ENCODE measurements at places on chromosomes 11 and 22.

DNA sequence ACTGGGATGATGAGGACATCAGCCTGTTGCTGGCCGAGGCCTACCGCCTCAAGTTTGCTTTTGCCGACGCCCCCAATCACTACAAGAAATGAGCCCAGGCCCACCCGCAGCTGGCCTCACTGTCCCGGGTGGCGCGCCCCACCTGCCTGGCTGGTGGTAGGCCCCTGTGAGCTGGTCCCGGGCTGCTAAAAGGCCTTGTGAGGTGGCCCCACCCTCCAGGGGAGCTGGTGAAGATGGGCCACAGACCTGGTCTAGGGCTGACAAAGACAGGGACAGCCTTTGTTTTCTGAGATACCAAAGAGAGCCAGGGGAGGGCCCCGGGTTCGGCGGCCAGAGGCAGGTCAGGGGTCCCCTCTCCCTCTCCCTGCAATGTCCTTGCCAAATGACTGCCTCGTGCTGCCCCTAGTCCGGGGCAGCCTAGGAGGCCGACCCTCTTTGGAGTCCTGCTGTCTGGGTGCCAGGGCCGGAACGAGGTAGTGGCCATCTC is 411.1 kb downstream of the TBC1D22A start:
- DNase-seq = no peak

DNA sequence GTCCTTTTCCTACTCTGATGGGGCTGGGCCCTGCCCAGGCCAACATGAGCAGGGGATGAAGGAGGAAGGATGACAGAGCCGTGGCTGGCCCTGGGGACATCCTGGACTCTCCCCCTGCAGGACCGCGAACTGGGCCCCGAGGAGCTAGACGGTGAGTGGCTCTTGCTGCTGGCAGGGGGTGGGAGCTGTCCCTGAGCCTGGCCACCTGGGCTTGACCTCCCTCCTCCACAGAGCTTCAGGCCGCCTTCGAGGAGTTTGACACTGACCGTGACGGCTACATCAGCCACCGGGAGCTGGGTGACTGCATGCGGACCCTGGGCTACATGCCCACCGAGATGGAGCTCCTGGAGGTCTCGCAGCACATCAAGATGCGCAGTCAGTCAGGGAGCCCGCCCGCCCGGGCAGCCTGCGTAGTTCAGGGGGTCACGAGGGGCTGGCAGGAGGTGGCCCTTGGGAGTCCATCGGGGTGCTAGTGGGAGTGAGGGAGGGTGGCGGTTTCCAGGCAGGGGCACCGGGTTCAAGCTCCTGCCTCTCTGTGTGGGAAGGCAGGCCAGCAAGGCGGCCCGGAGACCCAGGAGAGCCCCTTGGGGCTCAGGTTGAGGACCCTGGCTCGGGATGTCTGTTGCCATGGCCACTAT is 1.0 kb downstream of the CABP4 start:
- no peak for DNase-seq

GRCh38 chr11:117796872-117797529 is at the start of gene DSCAML1:
TSS of gene DSCAML1 (minus strand) at chr11:117797216. CDS start at chr11:117797079, 137 bp downstream.
- peak; percentile 70 for DNase-seq

- no peak for DNase-seq
Measured at GRCh38 chr22:27997538-27997937, 78.5 kb upstream of the PITPNB start.

- DNase-seq = no peak
Measured at GRCh38 chr11:44931466-44931865, 19.2 kb downstream of the TP53I11 start.

GRCh38 chr11:121654259-121654842 is 201.6 kb upstream of the SORL1-AS1 start:
- no peak for DNase-seq

GRCh38 chr11:22730319-22730718 is 63.9 kb downstream of the GAS2 start:
- no peak for DNase-seq

GRCh38 chr11:69669486-69669885 is 5.7 kb downstream of the LTO1 start:
- no peak for DNase-seq

- DNase-seq = no peak
Measured at GRCh38 chr11:72681226-72682153, 7.3 kb upstream of the PDE2A start.

GRCh38 chr11:115930291-115930690 is 426.1 kb upstream of the CADM1 start:
- no peak for DNase-seq

DNA sequence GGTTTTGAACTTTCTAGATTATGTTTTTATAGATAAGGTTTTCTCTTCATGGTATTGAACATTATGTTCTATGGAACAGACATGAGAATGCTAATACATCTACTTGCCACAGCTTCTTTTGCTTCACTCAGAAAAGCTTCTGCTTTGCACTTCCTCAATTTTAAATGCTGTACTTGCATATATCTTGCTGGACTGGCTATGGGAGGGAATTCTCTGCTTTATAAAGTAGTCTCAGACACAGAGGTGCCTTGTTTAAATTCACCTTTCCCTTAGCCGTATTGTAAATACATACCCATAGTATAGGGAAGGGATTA is 173.9 kb downstream of the DDX10 start:
- DNase-seq = no peak

- DNase-seq = no peak
Measured at GRCh38 chr11:3983101-3983500, 111.5 kb upstream of the RRM1 start.

- peak; percentile 21 for DNase-seq
Measured at GRCh38 chr11:85541683-85542082, 85.5 kb downstream of the DLG2 start.

- DNase-seq = no peak
Measured at GRCh38 chr22:25748140-25748539, 6.2 kb downstream of the MYO18B start.

- no peak for DNase-seq
Measured at GRCh38 chr22:25930083-25930482, 188.1 kb downstream of the MYO18B start.

DNA sequence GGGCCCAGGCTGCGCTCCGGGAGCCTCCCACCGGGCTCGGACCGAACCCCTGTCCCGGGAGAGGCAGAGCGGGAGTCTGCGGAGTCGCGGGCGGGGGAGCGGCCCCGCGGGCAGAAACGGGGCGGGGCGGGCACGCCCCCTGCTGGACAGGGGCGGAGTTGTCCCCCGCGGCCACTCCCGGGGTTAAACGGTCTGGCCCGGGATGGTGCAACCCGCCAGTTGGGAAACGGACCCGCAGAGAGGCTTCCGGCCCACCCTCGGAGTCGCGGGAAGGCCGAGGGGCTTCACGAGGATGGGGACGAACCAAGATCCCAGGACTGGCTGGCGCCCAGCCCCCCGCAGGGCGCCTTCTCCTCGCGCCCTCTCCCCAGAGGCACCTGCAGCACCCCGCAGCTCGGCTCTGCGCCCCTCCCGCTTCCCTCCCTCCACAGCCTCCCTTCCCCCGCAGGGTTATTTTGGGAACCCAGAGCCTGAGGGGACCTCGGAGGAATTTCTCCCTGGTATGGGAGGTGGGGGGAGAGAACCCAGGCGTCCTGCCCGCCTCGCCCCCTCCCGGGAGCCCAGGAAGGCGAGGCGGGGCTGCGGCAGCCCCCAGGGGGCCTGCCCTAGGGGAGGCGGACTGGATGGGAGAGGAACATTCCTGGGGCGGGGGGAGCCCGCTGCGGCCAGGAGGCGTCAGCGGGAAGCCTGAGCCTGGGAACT is 902 bp downstream of the RASGRP2 start:
- DNase-seq = peak; percentile 70

DNA sequence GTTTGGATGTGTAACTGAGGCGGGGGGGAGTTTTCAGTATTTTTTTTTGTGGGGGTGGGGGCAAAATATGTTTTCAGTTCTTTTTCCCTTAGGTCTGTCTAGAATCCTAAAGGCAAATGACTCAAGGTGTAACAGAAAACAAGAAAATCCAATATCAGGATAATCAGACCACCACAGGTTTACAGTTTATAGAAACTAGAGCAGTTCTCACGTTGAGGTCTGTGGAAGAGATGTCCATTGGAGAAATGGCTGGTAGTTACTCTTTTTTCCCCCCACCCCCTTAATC is 2.3 kb downstream of the MALAT1 start:
- no peak for DNase-seq

- DNase-seq = no peak
Measured at GRCh38 chr11:64321533-64321932, 3.6 kb downstream of the PRDX5 start.

DNA sequence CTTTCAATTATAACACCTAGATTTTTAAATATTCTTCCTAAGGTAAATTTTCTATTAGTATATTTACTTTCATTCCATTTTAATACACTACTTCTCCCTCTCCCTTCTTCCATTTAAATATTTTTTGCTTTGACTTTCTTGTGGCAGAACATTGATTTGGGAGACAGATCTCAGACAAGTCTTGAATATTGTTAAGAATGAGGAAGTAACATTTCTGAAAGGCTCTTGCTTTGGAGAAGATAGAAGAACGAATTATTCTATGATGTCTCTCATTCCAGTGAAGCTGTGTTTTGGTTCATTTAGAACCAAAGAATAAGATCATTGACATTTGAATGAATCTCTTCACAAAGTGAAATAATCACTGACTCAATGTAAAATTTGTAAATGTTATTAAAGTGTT is 2.4 kb downstream of the IPO7 start:
- DNase-seq = no peak

GRCh38 chr11:64556044-64556720 is 34.8 kb upstream of the SLC22A12 start:
- DNase-seq = no peak

- DNase-seq = no peak
Measured at GRCh38 chr11:117644403-117645155, 152.4 kb downstream of the DSCAML1 start.

- no peak for DNase-seq
Measured at GRCh38 chr11:17744151-17744940, 9.8 kb downstream of the KCNC1 start.

- DNase-seq = no peak
Measured at GRCh38 chr11:2304506-2305139, 2.8 kb downstream of the TSPAN32 start.

GRCh38 chr22:35479985-35480550 is 60.6 kb upstream of the RASD2 start:
- no peak for DNase-seq

- DNase-seq = no peak
Measured at GRCh38 chr22:46008291-46008690, 31.3 kb upstream of the WNT7B start.

- DNase-seq = peak; percentile 94
Measured at GRCh38 chr11:11036848-11037732, 179.2 kb upstream of the ZBED5 start.

DNA sequence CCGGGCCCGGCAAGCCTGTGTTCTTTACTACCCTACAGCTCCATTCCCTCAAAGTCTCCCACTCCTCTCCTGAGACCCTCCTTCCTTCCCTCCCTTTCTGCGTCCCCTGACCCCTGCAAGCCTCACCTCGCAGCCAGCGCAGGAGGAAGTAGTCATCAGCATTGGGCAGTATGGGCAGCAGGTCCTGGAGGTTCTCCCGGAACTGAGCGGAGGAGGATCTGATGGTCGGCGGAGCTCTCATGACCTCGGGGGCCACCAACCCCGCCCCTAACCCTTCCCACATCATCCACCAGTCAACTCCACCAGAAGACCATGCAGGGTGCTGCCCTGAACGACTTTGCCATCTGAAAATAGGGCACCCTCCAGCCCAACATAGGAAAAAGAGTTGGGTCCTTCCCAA is 1.9 kb downstream of the SEC14L4 start:
- no peak for DNase-seq

GRCh38 chr11:47004595-47005033 is 68.1 kb downstream of the CSTPP1 start:
- no peak for DNase-seq

DNA sequence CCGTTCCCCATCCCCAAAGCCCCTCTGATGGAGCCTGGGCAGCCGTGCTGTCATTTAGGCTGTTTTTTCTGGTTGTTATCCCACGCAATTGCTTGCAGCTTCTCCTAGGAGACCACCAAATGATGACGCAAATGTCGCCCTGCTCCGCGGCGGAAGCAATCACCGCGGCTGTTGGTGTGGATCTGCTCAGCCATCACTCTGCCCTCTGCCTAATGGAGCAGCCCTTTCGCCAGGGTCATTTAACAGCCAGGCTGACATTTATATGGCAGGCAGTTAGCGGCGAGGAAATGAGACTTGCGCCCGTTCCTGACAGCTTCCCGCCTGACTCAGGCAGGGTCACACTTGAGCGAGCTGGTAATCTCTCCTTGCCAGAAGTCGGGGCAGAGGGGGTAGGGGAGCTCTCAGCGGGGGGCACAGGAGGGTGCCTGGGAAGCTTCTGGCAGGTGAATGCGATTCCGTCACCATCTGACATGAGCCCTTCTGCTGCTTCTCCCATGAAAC is 97.9 kb upstream of the RTL6 start:
- DNase-seq = no peak

- no peak for DNase-seq
Measured at GRCh38 chr11:121769191-121769590, 316.4 kb upstream of the SORL1-AS1 start.

DNA sequence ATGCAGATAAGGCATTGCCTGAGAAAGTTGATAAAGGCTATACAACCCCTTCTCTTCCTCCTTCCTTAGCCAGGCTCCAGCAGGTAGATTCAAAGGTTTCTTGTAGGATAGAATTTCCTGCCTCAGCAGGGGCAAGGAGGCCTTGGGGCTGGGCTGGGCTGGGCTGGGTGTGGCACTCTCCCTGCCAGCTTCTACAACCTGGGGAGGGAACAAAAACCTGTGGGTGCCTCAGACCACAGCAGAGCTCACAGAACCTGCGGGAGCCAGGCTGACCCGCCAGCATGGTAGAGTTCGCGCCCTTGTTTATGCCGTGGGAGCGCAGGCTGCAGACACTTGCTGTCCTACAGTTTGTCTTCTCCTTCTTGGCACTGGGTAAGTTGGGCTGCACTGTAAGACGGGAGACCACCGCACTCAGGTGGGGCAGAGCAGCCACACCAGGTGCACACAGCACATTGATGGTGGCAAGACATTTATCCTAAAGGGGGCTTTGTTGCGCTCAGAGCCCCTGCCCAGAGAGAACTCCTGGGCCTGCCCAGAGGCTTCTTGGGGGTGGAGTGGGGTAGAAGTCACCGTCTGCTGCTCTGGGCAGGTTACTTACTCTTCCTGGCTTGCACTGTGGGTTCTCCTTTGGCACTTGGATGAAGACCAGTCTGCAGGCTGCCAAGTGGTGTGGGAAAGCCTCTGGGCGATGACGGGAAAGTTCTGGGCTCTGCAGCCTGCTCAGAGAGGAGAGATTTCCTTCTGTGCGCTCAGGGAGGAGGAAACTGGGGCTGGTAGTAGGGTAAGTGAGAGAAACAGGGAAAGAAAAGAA is at the start of gene MOGAT2:
MOGAT2 (plus strand) TSS at position 231 of the 811 bp plus-strand sequence; CDS start at position 282, 51 bp downstream.
- no peak for DNase-seq

DNA sequence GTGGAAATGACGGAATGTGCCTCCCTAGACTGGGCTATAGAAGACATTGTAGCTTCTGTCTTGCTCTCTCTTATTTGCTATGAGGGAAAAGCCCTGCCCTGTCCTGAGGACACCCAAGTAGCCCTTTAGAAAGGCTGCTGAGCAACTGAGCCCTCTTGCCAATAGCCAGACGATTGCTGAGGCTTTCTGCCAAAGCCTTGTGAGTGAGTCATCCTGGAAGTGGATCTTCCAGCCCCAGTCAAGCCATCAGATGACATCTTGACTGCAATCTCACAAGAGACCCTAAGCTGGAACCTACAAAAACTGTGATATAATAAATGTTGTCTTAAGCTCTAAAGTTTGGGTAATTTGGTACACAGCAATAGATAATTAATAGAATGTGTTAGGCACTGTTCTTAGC is 3.9 kb upstream of the TRAF6 start:
- no peak for DNase-seq

GRCh38 chr11:6608726-6609501 is 3.1 kb downstream of the TAF10 start:
- no peak for DNase-seq
